ENCODE measurements at places on chromosomes 13 and 19.

GRCh38 chr13:74796157-74796556 lies 662.0 kb upstream of the KLF12 start:
- DNase-seq, result no peak

- DNase-seq, result no peak
Observed at GRCh38 chr19:32719611-32720059, at the start of gene TDRD12. Gene TDRD12, plus strand, starts transcription at chr19:32719767. Its CDS starts 306 bp downstream, at chr19:32720073.

GRCh38 chr19:45589768-45590167 lies 5.2 kb upstream of the OPA3 start:
- DNase-seq, result no peak

GRCh38 chr13:77065461-77066147 lies 38.6 kb upstream of the FBXL3 start:
- DNase-seq, result no peak

DNA sequence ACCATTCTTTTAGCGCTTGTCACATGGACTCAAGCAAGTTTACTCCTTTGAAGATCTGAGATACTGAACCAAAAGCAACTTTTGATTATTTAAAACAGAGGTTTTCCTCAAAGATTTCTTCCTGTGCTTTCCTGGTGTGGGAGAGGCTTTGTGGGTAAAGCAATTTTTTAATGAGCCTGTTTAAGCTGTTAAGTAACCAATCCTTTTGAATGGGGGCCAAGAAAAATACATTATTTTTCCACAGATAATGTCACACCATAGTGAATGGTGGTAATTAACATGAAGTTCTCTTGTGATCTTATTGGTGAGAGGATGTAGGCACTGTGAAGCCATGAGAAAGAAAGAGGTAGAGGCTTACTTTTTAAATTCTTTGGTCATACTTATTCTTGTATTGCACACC lies 55.8 kb upstream of the OBI1 start:
- no peak for DNase-seq
